Activated naive CD4-positive, alpha-beta T cell treated with anti-CD3 and anti-CD28 coated beads, Interleukin-2, amount 50 U/mL, for 72 hours (primary cell): ENCODE measurements at places on chromosomes 12 and 14. TPM values are rescaled to one million over a fixed set of nuclear protein-coding genes. Genes with fewer than 3 reads are reported as not detected.

PRORP gene
- total RNA-seq, result 51.9 TPM

LLPH gene
- total RNA-seq, result 26.4 TPM

HECTD4 gene
- 31.0 TPM for total RNA-seq

TSHR gene
- total RNA-seq, result not detected

RITA1 gene
- total RNA-seq, result 26.3 TPM

GRCh38 chr14:38528582-38528981 is 272.7 kb upstream of the CLEC14A start:
- no peak for DNase-seq

DNA sequence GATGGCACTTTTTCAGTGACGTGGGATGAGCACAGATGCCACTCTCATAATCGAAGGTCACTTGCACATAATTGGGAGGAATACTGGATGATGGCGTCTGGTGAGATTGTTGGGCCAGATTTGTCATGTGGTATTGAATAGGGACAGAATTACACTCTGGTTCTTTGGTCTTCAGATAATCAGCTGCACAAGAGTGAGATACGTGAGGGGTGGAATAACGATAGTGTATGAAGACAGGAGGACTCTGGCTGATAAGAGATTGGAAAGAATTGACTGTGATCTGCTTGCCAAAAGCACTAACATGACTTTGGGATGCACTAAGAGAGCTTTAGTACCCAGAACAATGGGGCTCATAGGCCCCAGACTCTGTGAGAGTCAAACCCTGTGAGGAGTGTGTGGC is 7.0 kb upstream of the RABGGTA start:
- DNase-seq, result no peak

DNA sequence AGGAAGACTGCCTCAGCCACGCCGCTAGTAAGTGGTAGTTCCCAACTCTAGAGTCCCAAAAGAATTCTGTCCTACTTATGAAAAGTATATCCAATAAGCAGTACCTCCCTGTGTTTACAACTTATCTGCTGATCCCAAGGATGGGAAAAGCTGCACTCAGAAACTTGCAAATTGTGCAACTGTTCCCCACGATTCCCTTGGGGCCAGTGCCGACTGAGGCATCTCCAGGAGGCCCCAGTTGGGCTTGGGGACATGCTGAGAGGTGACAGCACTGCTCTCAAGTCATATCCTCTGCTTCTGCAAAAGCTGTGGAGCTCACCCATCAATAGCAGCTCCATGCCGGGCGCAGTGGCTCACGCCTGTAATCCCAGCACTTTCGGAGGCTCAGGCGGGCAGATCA is 23.7 kb downstream of the SPRING1 start:
- no peak for DNase-seq

- no peak for DNase-seq
Measured at GRCh38 chr12:66354291-66354690, 52.0 kb downstream of the HELB start.

DNA sequence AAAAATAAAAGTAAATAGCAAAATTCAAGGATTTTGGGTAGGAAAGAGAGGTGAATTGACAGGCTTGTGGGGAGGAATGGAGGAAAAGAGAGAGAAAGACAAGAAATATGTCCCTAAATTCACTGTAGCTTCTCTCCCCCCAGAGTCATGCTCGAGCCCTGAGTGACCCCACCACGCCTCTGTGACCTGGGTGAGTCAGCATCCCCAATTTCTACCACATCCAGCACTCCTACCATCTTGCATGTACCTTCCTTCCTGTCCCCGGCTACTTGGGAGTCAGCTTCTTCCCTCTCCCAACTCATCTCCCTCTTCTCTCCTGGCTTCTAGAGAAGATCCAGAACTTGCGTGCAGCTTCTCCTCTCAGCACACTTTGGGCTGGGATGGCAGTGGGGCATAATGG is 9.8 kb downstream of the ZNF219 start:
- no peak for DNase-seq

- DNase-seq, result no peak
Measured at GRCh38 chr12:122825773-122826724, 9.2 kb upstream of the HIP1R start.

DNA sequence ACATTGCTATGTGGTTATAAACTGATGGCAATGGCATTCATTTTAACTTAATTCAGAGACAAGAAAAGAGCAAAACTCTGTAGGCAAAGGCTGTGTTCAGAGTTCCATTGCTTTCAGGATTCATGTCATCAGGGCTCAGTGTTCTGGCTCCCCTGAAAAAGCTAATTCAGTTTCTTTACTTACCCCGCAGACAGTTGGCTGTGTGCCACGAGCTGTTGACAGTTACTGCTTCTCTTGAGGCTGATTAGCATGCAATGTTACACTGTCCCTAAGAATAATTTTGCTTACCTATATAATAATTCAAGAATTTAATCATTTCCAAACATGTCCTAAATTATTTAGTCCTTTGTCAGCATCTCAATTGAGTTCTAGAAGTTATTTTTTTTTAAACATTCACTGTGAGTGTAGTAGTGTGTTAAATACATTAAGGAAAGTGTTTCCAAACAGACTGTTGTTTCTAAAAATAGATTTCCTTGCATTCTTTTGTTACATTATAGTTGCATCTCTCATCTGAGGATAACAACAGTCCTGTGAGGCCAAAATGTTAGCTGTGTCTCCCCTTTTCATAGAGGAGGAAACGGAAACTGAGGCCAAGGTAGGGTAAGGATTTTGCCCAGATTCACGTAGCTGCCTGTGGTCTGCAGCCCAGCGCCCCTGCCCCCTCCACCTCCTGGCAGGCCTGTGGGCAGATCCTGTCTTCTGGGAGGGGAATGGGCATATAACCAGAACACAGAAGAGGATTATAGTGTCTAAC is 98.6 kb downstream of the PELI2 start:
- DNase-seq, result no peak

DNA sequence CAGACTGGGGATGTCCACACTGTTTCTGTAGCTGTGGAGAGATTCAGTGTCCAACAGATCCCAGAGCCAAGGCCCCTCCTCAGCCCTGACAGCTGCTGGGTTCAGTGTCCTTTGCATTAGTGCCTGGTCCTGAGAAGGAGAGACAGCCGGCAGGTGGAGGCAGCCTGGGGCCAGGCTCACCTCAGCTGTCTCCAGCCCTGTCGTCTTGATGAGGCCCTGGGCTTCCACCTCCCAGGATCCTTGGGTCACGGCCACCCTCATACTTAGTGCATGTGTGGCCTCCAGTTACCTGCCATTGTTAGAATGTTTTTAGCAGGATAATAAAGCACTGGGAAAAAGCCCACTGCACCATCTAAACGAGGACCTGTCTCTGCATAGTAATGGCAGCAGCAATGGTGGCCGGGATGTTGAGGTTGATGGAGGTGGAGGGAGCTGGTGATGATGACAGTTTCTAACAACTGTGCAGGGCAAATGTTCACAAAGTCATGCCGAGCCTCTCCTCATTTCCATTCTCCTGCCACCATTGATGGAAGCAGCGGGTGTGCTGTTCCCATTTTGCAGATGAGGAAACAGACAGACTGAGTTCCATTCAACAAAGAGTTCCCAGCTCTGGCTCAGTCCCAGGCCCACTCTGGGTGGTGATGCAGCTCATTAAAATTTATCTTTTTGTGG is 17.7 kb downstream of the ASB2 start:
- DNase-seq, result no peak

DNA sequence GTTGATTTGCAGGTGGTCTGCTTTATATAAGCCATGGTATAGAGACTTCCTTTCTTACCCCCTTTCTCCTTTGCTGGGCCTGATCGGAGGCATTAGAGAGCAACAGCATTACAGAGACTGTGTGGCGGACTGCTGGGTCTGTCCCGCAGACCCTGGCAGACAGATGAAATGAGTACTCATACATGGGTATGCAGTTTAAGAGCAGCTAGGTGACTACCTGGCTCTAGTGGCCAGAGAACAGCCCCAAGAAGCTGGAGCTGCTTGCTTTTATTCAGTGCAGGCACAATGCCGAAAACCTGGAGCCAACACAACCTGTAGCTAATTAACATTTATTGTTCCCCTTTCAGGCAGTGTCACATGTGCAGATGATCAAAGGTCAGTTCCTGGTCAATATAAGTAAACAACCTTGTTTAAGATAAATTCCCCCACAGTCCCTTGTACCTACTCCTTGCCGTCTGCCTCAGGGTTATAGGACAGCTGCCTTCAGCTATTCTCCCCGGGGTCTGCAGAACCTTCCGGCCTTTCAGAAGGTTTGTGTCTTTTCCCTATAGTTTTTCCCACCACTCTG is 160.0 kb downstream of the TRHDE start:
- no peak for DNase-seq

DNA sequence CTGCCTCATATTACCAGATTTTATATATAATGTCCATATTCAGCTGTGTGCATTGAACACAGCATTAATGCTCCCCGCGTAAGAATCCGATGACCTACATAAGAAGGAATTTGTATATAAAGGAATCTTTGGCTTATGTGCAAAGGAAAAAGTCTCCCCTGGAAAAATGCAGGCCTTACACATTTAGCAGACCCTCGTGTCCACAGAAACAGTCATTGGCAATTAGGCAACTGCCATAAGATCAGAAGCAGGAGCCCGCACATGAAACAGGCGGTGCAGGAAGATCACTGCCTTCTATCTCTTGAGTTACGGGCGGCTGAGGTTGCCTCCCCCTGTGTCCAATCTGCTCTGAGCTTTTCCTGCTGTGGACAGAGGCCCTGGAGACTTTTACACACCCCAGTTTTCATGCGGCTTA is 63.2 kb upstream of the RFX4 start:
- no peak for DNase-seq

GRCh38 chr14:90491221-90491885 is 94.5 kb downstream of the CALM1 start:
- no peak for DNase-seq

GRCh38 chr12:115968211-115968610 is 309.3 kb downstream of the MED13L start:
- no peak for DNase-seq

DNA sequence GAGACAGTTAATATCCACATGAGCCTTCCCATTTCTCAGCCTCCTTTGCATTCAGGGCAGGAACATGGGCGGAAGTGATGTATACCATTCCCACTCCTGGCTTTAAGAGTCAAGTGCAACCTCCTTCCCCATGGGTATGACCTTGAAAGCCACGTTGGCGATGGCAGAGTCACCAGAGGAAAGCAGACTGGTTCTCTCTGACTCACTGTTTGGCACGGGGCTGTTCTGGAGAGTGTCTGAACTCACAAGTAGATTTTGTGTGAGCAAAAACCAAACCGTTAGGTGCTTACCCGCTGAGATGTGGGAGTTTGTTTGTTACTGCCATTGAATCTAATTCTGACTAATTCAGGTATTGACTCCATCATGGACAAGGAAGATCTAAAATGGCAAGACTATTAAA is 36.7 kb upstream of the PZP start:
- DNase-seq, result peak; percentile 67

DNA sequence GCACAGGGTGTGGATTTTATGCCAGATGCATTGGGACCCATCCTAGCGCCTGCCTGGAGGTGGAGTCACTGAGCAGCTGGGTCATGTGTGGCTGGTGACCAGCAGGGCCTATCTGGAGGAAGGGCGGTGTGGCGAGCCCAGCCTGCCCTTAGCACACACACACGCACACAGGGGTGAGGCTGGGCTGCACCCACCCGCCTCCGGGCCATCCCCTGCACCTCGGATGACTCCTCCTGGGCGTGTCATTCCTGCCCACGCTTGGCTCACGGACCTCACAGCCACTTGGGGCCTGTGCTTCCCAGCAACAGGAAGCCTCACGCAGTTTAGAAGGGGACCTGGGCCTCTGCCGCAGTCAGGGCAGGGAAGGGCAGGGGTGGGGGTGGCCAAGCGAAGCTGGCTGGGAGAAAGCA is 36.2 kb upstream of the FZD10 start:
- DNase-seq, result no peak

DNA sequence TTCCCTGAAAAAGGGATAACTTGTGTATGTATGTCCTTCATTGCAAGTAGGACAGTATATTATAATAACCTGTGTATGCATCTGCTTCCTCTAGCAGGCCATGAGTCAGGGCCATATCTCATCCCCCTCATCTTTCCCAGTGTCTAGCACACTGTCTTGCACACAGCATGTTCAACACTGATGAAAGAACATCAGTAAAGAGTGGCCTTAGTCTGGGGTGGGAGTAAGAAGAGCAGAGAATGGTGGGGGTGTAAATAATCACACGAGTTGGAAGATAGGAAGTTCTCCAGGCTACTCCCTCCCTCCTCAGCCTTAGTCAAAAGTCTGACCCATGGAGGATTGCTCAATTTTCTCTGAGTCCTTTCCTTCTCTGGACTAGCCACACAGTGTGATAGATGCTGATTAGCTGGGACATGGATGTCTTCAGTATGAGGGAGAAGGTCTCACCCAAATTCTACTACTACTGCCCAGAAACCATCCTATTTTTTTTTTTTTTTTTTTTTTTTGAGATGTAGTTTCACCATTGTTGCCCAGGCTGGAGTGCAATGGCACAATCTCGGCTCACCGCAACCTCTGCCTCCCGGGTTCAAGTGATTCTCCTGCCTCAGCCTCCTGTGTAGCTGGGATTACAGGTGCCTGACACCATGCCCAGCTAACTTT is 14.6 kb upstream of the SP1 start:
- no peak for DNase-seq

DNA sequence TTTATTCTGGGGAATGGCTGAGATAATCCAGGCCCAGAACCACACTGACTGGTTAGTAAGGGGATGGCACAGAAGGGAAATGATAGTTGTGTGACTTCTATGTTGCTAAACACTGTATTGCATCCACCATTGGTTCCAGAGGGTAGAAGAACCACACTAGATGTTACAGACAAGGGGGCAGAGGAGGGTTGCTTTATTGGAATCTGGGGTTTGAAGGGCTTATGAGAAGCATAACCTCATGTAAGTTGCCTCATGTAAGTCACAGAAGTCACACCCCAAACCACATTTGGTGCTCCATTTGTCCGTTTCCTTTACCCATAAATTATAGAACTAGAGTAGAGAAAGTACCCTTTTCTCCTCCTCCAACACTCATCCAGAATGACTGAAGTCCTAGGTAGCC is 5.5 kb upstream of the PSMA6 start:
- DNase-seq, result peak; percentile 12

GRCh38 chr14:91047174-91047753 is 13.2 kb downstream of the RPS6KA5 start:
- no peak for DNase-seq

DNA sequence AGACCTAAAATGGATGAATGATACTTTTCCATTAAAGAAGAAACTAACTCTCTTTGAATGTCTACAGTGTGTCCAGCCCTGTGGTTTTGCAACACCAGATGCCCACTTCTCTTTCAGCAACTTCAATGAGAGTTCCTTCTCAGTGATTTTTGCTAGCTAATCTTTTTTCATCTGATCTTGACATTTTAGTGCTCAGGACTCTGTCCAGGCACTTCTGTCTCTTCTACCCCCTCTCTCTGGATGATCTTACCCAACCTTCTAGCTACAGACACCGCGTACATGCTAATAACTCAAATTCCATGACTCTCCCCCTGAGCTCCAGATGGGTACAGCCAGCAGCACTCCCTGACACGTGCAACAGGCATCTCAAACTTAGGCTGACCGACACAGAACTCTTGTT is 161.1 kb upstream of the FOXN3 start:
- DNase-seq, result no peak

DNA sequence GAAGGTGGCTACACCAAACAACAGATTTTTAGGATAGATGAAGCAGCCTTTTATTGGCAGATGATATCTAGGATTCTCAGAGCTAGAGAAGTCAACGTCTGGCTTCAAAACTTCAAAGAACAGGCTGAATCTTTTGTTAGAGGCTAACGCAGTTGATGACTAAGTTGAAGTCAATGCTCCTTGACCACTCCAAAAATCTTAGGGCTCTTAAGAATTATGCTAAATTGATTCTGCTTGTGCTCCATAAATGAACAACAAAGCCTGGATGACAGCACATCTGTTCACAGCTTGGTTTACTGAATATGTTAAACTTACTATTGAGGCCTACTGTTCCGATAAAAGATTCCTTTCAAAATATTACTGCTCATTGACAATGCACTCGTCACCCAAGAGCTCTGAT is 13.0 kb upstream of the CDKN3 start:
- DNase-seq, result no peak
